ENCODE measurements at places on chromosomes 11 and 22. TPM values are rescaled to one million over a fixed set of nuclear protein-coding genes. Genes with fewer than 3 reads are reported as not detected.

DNA sequence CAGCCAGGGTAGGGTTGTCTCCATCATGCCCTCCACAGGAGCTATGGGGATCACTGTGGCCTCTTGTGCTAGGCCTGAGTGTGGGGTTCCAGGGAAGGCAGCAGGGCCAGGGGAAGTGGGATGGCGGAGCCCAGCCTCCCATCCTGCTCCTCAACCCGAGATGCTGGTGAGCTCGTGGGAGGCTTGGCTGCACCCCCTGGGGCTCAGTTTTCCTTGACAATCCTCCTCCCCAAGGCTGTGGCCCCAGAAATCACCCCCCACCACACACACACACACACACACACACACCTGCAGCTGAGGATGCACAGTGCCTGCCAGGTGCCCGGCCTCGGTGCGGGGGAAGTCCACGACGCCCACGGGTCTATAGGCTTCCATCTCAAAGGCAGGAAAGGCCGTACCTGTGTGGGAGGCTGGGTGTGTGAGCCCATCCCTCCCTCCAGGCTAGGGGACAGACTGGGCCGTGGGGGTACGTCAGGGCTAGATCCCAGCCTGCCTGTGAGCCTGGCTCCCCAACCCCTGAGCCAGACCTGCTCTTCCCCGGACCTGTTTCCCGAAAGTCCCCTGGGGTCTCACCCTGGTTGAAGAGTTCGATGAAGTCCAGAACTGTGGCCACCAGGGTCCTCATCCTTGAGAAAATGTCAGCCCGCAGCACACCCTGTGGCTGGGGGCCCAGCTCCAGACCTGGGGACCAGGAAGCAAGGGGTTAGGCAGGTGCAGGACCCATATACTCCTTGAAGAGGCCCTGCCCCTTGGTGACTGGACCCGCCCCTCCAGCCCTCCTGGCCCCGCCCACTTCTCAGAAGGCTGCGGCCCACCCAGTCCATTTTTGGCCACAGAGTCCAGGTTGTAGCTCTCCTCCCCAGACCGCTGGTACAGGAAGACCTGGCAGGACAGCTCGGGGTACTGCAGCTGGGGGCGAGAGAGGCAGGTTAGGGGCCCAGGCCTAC is 5.2 kb upstream of the TBX10 start:
- DNase-seq: no peak

GRCh38 chr11:114812733-114813132 is 134.4 kb downstream of the NXPE2 start:
- no peak for DNase-seq

- peak; percentile 39 for DNase-seq
These were observed 81.9 kb upstream of the CRTAM start for GRCh38 chr11:122756417-122756816.

DNA sequence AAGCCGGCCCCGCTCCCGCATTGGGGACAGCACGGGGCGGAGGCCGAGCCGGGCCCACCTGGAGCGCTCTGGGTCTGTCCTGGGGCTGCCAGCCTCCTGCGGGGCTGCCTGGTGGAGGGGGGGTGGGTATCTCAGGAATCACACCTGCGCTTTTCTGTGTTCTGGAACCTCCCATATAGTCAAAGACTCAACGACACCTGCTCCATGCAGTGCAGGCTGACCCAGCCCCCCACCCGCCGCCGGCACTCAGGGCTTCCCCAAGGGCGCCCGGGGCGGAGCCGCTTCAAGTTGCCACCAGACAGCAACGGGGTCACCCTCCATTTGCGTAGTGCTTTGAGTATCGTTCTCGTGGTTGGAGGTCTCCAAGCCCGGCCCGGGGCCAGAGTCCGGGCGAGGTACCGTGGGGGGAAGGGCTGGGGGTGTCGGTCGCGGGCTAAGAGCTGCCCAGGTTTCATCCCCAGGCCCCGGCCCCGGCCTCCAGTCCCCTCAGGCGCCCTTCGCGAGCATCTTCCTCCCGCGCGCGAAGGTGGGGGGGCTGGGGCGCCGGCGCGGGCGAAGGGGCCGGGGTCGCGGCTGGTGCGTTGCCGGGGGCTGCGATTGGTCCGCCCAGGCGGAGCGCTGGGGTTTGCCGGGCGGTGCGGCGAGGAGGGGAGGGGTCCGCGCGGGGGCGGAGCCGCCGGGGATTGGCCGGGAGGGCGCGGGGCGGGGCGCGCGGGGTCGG is 6.6 kb downstream of the TSPAN4 start:
- no peak for DNase-seq

DNA sequence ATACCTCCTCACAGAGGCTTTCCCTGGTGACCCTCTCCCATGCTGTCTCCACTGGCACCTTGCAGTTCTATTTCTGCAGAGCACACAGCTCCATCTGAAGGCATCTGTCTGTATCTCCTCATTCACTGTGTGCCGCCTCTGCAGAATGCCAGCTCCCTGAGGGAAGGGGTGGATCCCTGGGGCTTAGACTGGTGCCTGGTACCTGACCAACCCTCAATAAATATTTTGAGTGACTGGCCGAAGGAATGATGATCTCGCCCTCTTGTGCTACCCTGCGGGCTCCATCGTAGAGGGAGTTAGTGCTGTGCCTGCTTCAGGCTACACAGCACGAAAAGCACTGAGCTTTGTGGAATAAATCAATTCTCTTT is 1.6 kb downstream of the CBX7 start:
- no peak for DNase-seq

DNA sequence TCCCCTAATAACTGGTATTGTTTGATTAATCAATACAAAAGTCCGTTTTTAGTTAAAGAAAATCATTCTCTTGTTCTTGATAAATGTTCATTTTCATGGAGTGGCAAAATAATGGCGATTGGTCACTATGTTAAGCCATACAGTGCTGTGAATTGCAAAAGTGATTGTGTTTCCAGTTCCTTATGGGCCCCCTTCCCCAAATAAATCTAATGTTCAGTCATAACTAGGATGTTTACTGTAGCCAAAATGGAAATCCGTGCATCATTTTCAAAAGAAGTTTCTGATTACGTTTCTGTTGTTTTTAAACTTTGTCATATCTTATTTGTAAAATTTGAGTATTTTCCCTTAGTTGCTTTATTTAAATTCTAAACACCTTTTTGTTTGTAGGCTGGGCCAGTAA is 845 bp downstream of the RBM7 start:
- DNase-seq: no peak

DNA sequence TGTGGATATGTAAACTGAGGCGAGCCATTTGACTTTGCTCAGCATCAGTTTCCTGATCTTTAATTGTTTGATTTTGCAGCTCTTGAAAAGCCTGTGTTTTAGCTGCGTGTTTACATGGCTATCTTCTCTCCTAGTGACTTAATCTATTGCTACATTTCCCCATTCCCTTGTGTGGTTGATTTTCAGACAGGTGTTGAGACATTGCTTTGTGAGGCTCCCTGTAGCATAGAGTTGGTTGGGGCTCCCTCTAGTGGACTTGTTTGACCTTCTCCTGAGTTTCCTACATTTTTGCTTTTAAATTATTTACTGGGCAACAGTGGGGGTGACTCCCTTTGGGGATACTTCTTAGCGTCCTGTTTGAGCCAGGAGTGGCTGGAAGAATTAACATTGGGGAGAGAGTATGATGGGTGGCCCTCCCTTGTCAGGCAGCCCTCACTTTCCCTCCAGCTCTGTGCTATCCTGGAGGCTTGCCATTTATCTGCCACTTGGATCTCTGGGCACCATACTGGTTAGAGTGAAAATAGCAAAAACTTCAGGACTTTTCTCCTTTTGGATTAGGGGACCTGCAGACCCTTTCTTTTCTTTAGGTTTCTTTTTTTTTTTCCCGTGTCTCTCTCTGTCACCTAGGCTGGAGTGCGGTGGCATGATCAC is 9.2 kb upstream of the CBL start:
- no peak for DNase-seq

GRCh38 chr11:93528757-93529645 is 14.2 kb downstream of the SMCO4 start:
- no peak for DNase-seq

DNA sequence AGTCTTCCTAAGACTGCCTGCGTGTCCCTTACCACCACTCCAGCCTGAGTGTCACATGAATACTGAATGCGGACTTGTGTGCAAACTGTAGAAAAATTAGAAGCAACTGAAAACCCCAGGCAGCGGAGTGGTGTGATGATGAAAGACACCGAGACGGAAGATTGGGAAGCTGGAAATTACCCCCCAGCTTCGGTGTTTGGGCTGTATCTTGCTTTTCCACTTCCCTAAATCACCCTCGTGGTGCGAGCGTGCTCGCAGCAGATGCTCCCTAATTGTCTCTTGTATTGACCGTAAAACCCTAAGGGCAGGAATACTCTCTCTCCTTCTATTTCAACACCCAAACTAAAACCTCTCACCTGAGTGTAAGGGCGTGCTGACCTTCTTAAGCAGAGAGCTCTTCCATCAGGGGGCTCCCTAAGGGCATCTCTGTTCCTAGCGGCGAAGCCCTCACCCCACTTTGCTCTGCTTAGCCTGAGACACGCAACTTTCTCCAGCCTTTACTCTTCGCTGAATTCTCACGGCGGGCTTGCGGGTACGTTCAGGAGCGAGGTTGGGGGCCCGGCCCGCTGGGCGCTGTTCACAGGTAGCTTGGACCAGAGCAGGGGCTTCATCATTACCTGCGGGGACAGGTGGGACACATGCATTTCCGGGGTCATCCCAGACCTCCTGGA is 62.4 kb downstream of the CRYBB2 start:
- no peak for DNase-seq

- no peak for DNase-seq
These were observed 2.8 kb upstream of the ANO9 start for GRCh38 chr11:444396-445144.

GRCh38 chr11:43358279-43358800 is 380 bp upstream of the TTC17 start:
- DNase-seq: no peak

GRCh38 chr11:80637571-80637970 is 1196.7 kb upstream of the TENM4 start:
- no peak for DNase-seq

- DNase-seq: no peak
These were observed 18.1 kb upstream of the GDPD5 start for GRCh38 chr11:75543806-75544205.

GRCh38 chr22:32754413-32755041 is 47.0 kb upstream of the TIMP3 start:
- no peak for DNase-seq

- no peak for DNase-seq
These were observed 139.1 kb upstream of the BDNF start for GRCh38 chr11:27839226-27839913.

DNA sequence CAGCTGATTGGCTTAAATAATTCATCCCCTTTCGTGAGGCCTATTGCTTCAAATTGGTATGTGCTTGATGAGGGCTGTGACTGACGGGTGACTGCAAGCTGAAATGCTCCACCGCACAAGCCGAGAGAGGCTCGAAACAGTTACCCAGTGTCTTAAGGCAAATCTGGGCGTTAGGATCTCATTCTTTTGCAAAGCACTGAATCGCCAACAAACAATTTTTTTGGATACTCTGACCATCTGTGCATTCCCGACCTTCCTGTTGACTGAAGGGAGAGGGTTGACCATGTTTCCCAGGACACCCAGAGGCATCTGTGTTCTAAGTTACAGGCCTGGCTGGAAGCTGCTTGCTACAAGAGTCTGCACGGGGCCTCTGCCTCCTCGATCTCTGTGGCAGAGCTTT is 32.1 kb downstream of the CACNG2 start:
- DNase-seq: no peak

DNA sequence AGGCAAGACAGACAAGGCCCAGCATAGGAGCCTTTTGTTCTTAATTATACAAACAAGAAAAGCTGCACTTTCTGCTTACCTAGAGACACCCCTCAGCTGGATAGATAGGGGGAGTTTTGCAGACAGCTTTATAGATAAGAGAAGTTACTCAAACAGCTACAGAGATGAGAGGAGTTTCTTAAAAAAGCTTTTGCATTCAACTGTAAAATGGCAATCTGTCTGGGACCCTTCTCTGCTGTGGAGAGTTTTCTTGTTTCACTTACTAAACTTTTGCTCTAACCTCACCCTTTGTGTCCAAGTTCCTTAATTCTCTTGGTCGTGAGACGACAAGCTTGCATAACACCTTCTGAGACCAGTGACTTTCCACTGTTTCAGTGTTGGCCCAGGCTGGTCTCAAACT is 103.8 kb upstream of the CHORDC1 start:
- no peak for DNase-seq

DNA sequence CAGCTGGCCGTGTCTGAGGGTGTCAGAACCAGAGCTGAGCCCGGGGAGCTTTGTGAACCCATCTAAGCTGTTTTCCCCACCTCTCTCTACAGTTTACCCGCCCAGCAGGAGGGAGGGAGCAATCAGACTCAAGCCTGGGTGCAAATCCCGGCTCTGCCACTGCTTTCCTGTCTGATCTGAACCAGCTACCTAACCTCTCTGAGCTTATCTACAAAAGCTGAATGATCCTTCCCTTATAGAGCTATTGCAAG is 252 bp downstream of the APOL2 start:
- no peak for DNase-seq

DNA sequence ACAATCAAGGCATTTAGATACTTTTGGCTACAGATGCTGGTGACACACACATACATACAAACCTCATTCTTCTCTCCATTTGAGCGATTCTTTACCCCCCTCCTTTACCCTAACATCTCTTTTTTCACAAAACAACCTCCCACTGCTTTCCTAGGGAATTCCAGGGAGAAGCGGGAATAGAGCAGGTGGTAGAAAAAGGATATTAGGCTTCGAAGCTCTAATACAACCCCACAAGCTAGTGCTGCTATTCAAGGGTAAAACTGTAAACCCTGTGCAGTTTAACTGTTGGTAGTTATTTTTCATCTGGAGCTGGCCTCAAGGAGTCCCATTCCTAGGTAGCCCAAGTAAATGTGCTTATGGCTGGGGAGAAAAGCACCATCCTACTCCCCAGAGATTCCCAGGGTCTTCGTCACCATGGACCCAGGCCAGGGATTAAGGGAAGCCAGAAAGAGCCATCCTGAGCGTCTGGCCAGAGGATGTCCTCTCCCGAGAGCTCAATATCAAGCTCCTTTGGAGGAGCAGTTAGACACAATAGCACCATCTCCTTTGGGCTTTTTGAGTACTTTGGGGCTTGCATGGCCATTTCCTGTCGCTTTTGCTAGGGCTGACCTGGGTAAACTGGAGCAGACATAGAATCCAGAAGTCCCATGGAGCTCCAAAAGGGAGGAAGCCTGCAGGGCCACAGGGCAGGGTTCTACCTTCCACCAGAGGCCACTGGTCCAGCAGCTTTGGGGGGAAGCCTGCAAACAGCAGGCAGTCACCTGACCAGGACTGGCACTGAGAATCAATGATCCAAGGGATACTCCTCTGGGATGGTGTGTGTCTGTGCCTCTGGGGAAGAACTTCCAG is 3.1 kb downstream of the MAML2 start:
- DNase-seq: no peak

Gene ESAM
- total RNA-seq: 257 TPM

Gene RIMBP3B
- not detected for total RNA-seq

Gene NTM
- total RNA-seq: not detected

Gene DENND6B
- total RNA-seq: 1.4 TPM

Gene OR5B21
- not detected for total RNA-seq

Gene PLEKHA7
- total RNA-seq: 9.5 TPM

Gene FOLH1
- total RNA-seq: not detected

Gene TCF20
- total RNA-seq: 11.9 TPM

Gene EIF4ENIF1
- total RNA-seq: 12.7 TPM

Gene PRMT3
- 1.2 TPM for total RNA-seq

Gene LMO1
- total RNA-seq: not detected

Gene CDKN1C
- 18.1 TPM for total RNA-seq
